ENCODE measurements at places on chromosomes 2 and 18. TPM values are rescaled to one million over a fixed set of nuclear protein-coding genes. Genes with fewer than 3 reads are reported as not detected.

The DNER gene
- 1.0 TPM for total RNA-seq

The TMEM131 gene
- 35.3 TPM for total RNA-seq

The NYAP2 gene
- total RNA-seq, result 0.19 TPM

The MSH2 gene
- total RNA-seq, result 16.0 TPM

The REG3A gene
- total RNA-seq, result not detected

The SLC9A4 gene
- 0.07 TPM for total RNA-seq

The ALK gene
- 0.16 TPM for total RNA-seq

- peak overlapping the region; percentile 63 for H3K27ac ChIP-seq
- no peak overlapping the region for H3K4me3 ChIP-seq
- no peaks in the 10 kb centered on the region for H3K36me3 ChIP-seq
- H3K4me1 ChIP-seq, result peaks cover 26% of the 10 kb centered on the region
Observed at GRCh38 chr2:109466674-109467575, 146.8 kb downstream of the SEPTIN10 start.

GRCh38 chr18:61703508-61703907 is 189.3 kb downstream of the RNF152 start:
- H3K4me3 ChIP-seq, result no peak overlapping the region
- DNase-seq, result peak; percentile 80
- peaks cover 8% of the 10 kb centered on the region for H3K4me1 ChIP-seq
- no peak overlapping the region for H3K27ac ChIP-seq

DNA sequence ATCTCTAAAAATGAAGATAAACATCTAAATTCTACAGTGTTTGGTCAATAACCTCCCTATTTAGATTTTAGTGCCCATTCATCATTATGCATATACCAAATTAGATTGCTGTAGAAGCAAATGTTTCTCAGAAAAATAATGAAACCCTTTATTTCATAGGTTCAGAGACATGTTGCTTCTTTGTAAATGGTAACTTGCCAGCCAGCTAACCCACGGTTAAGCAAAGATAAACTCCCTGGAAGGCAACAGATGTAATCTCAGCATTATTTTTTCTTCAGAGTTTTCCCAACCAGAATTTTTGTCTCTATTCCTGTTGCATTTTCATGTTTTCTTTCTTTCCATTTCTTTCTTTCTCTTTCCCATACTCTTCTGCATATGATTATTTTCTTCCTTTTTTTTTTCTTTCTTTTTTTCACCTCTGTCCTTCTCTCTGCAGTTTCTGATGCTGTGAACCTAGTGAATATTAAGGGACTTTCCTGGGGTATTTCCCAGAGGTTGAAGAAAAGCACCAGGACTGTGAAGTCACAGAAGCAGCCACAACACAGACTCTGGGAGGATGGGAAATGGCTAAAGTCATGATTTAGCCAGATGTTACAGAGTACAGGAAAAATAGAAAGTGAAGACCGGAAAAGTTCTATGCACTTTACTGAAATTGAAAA is 50.0 kb upstream of the DSG1 start:
- H3K4me3 ChIP-seq, result no peak overlapping the region
- no peak for DNase-seq
- no peak overlapping the region for H3K27ac ChIP-seq
- H3K4me1 ChIP-seq, result peaks cover 3% of the 10 kb centered on the region

GRCh38 chr2:157785866-157786662 is 90.1 kb downstream of the ACVR1 start:
- no peaks in the 10 kb centered on the region for H3K27me3 ChIP-seq
- no peak overlapping the region for H3K4me3 ChIP-seq
- H3K27ac ChIP-seq, result no peak overlapping the region
- DNase-seq, result peak; percentile 67
- H3K4me1 ChIP-seq, result peaks cover 41% of the 10 kb centered on the region

GRCh38 chr2:11701751-11702301 is 31.8 kb upstream of the NTSR2 start:
- no peak overlapping the region for H3K27ac ChIP-seq
- H3K27me3 ChIP-seq, result no peaks in the 10 kb centered on the region
- no peak overlapping the region for H3K4me3 ChIP-seq
- no peaks in the 10 kb centered on the region for H3K36me3 ChIP-seq
- peaks cover 25% of the 10 kb centered on the region for H3K4me1 ChIP-seq

DNA sequence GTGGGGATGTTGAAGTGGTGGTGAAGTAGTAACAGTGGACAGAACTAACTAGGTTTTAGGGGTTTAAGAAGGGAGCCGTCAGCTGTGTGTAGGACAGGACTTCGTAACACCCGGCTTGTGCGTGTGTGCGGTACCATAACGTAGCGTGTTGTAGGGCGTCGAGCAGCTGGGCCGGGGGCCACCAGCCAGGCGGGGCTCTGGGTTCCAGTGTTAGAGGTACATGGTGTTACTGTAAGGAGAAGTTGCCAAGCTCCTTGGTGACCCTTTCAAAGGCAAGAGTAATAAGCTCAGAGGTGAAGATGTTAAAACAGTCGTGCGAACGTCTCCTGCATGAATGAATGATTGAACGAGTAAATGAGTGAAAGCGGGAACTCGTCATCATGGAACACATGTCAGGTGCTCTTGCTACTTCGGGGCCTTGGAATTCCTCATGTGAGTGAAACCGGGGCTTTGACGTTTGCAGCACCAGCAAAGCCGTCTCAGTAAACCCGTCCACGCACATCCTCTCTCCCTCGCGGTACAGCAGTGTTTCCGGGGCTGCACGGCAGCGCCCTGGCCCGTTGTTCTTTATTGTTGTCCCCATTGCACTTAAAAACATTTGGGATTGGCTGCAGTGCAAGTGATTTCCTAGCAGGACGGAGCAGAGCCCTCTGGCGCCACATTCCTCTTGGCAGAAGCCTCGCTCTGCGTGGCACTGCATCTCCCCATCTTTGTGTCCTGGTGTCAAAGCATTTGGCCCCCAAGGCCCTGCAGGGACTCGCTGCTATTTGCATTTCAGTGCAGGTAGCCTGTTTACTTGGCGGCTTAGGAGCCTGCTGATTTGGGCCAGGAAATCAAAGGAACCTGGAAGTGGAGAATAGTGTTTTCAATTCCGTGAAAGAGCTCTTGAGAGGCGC is 115.0 kb downstream of the GBX2 start:
- H3K4me3 ChIP-seq, result no peak overlapping the region
- no peak overlapping the region for H3K27ac ChIP-seq
- no peaks in the 10 kb centered on the region for H3K27me3 ChIP-seq
- no peak for DNase-seq

DNA sequence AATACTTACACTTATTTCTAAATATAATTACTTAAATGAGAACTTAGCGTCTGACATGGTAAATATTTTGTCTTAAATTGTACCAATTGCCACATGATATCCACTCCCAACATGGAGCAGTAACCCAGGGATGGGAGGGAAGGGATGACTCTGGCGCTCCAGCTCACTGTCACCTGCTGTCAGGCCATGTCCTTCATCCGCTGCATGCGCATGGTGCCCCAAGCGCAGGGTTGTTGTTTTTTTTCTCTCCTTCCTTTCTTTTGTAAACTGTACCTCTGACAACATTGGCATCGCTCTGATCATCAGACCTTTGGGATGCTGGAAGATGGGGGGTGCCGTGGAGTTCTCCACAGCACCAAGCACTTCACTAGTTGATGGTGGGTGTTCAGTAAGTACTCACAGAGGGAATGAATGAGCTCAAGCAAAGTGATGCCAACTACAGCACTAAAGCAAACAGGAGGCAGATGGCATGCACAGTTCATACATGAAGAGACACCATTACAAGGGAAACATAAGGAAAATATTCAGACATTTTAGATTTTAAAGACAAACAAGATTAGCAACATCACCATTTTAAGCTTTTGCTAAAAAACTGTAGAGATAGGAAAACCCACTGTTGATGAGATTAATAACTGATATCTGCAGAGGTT is 247.8 kb downstream of the GBX2 start:
- no peak overlapping the region for H3K4me3 ChIP-seq
- H3K27me3 ChIP-seq, result no peaks in the 10 kb centered on the region
- no peaks in the 10 kb centered on the region for H3K36me3 ChIP-seq
- H3K4me1 ChIP-seq, result no peaks in the 10 kb centered on the region
- no peak overlapping the region for H3K27ac ChIP-seq

- peak; percentile 67 for DNase-seq
- peak overlapping the region; percentile 93 for H3K27ac ChIP-seq
- H3K36me3 ChIP-seq, result peaks cover 7% of the 10 kb centered on the region
Observed at GRCh38 chr2:173963817-173964564, 1.2 kb downstream of the SP3 start.

- H3K4me1 ChIP-seq, result no peaks in the 10 kb centered on the region
Observed at GRCh38 chr2:197425550-197425949, 9.3 kb downstream of the SF3B1 start.

DNA sequence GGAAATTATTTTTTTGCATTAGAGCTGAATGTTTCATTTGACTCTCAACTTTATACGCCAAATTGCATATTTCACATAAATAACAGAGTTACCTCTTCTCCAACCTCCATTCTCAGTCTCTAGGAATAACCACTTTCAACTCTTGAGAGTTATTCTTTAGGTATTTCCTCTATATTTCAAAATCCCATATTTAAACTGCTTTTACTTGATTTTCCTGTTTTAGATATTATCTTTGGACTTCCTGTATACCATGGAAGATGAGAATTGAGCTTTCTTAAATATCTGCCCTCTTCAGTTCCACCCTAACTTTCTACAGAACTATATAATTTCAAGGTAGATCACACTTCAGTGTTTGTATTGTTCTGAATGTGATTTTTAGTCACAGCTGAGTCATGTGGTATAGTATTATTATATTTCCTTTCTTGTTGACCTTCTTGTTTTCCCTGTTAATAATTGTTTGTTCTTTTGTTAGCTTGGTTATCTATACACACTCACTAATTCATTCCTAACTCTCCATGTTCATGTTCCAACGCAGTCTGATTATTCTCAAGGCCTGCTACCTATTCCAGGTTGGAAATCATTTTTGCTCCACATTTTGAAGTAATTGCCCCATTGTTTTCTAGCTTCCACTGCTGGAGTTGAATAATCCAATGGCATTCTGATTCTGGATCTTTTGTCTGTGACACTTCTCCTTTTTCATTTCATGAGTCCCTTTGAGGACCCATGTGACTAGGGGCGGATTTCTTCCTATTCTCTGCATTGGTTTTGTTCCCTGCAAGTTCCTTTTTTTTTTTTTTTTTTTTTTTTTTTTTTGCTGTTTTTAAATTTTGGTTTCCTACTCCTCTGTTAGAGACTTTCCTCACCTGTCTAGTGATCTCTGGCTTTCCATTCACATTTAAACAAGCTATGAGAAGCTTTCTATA is 156.8 kb upstream of the RBMS1 start:
- H3K4me1 ChIP-seq, result peaks cover 7% of the 10 kb centered on the region
- H3K36me3 ChIP-seq, result no peaks in the 10 kb centered on the region
- H3K4me3 ChIP-seq, result no peak overlapping the region
- no peaks in the 10 kb centered on the region for H3K27me3 ChIP-seq
- DNase-seq, result no peak
- no peak overlapping the region for H3K27ac ChIP-seq

GRCh38 chr2:225190987-225191386 is 148.7 kb upstream of the DOCK10 start:
- no peak for DNase-seq
- no peak overlapping the region for H3K4me3 ChIP-seq
- no peaks in the 10 kb centered on the region for H3K4me1 ChIP-seq
- H3K36me3 ChIP-seq, result no peaks in the 10 kb centered on the region
- H3K27ac ChIP-seq, result no peak overlapping the region

DNA sequence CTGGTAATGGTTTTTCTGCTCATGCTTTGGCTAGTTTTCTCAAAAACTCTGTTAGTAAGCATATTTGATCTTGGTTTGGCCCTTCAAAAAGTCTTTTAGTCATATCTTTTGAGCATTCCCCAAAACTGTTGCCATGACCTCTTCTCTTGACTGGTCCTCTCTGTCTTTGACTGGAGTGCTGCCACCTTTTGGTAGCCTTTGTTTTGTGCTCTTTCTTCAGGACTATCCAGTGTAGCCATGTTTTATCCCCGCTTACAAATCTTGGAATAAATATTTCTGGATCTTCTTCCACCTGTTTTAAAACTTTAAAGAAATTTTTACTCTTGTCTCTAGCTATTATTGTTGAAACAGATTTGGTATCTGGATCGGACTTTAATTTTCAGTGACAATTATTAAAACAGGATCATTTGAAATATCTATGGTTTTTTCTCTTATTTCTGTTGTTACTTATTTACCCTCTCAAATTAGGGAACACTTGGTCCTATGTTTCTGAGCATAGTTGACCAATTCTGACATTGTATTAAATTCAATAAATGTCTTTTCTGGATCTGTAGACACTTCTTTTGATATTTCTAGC is 965 bp upstream of the ELOA2 start:
- no peak overlapping the region for H3K27ac ChIP-seq
- no peaks in the 10 kb centered on the region for H3K4me1 ChIP-seq
- peak; percentile 4 for DNase-seq
- H3K4me3 ChIP-seq, result no peak overlapping the region
- H3K27me3 ChIP-seq, result no peaks in the 10 kb centered on the region

DNA sequence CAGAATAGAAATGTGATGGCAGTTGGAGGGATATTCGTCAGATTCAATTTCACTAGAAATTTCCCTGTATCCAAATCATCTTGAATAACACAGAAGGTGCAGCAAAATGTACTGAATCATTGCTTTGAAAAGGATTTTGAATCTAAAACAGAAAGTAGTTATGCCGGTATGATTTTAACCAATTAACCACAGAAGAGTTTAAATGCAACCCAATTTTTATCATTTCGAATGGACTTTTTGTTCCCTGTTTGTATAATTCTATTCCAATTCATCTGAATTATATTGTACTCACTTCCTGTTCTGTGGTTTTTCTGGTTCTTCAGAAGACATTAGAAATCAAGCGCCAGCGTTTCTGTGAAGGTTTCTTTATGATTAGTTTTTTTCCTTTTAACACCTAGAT is 190.4 kb downstream of the MYO3B start:
- H3K36me3 ChIP-seq, result no peaks in the 10 kb centered on the region
- peaks cover 52% of the 10 kb centered on the region for H3K27me3 ChIP-seq
- H3K4me3 ChIP-seq, result no peak overlapping the region
- no peak for DNase-seq

Measured in astrocyte (in vitro differentiated cells and primary cell).